PC-3 (cell line): ENCODE measurements at places on chromosomes 5 and 9.

DNA sequence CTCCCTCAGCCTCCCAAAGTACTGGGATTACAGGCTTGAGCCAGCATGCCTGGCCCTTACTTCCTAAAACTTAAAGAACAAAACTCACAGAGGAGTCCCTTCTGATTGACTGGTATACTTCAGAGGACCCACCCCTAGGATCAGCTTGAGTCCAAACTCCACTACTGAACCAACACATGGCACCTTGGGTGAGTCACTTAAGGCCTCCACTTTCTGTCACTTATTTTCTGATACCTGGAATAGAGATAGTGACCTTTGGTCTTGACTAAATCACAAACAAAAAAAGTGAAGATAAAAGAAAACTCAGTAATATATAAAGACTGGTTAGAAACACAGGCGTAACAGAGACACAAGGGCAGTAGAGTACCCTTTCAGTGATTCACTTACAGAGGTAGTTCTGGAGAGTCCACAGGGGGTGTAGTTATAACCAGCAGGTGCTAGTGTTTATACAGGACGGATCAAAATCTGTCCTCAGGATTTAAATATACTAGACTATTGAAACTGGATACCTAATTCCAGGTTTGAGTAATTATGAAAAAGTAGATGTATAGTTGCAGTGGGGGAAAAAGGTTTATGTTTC, 274.3 kb upstream of the ANKRD55 start:
- no peak for DNase-seq
- no peak overlapping the region for H3K4me3 ChIP-seq
- H3K4me1 ChIP-seq = no peaks in the 10 kb centered on the region
- no peaks in the 10 kb centered on the region for H3K27me3 ChIP-seq
- no peaks in the 10 kb centered on the region for H3K36me3 ChIP-seq

DNA sequence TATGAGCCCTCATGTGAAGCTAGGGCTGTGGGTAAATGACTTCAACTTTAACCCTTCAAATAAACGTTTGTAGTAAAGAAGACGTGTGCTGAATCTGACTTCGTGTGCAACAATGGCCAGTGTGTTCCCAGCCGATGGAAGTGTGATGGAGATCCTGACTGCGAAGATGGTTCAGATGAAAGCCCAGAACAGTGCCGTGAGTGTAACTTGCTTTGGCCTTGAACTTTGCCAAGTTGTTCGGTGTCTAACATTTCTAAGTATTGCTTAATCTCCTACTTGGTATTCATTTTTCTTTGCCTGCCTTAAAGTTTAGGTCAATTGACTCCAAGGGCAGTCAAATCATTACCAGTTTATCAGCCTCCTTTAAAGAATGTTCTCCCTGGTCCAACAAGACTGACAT, 18.2 kb downstream of the VLDLR start:
- H3K4me3 ChIP-seq = no peak overlapping the region
- H3K27ac ChIP-seq = no peak overlapping the region
- H3K4me1 ChIP-seq = no peaks in the 10 kb centered on the region
- no peak for DNase-seq
- no peaks in the 10 kb centered on the region for H3K36me3 ChIP-seq

DNA sequence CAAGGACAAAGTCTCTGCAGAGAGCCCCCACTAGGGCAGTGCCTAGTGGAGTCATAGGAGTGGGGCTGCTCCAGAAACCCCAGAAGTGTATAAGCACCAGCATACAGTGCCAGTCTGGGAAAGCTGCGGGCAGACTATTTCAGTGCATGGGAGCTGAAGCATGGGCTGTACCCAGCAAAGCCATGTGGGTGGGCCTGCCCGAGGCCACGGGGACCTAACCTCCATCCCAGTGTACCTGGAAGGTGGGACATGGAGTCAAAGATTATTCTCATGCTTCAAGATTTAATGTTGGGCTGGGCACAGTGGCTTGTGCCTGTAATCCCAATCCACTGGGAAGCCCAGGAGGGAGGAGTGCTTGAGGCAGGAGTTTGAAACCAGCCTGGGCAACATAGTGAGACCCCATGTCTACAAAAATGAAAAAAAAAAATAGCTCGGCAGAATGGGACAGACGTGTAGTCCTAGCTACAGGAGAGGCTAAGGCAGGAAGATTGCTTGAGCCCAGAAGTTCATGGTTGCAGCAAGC, 36.7 kb downstream of the PTPDC1 start:
- H3K4me1 ChIP-seq = no peaks in the 10 kb centered on the region
- H3K36me3 ChIP-seq = no peaks in the 10 kb centered on the region

DNA sequence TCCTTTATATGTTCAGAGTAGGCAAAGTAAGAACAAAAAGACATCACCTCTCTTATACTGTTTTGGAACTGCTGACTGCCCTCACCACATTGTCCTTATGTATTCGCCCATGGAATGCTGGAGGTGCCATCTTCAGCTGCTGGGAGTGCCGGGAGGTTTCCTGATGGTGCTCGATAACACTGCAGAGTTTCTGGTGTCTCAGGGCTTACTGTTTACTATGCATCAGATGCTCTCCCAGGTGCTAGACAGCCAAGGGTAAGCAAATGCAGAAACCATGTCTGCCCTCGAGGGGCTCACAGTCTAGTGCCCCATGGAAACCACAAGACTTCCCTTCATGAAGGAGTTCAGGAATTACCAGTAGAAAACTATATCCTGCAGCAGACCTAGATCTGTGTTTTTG, 70.1 kb upstream of the SMIM23 start:
- H3K27me3 ChIP-seq = peaks cover 49% of the 10 kb centered on the region
- no peak overlapping the region for H3K4me3 ChIP-seq
- DNase-seq = no peak
- H3K27ac ChIP-seq = no peak overlapping the region
- H3K36me3 ChIP-seq = no peaks in the 10 kb centered on the region

DNA sequence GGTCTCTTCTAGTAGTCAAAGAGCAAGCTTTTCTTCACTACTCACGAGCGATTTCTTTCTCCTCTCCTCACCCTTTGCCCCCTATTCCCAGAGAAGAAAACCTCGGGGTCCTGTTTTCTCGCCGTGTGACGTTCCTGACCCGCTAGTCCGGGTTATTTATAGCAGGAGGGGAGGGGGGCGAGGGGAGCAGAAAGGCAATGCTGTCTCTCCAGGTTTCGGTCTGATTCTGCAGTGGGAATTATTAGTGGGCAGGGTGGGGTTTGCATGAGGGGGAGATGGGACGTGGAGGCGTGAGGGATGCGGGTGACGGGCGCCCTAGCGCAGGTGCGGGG, 847 bp upstream of the GABRB2 start:
- H3K4me3 ChIP-seq = no peak overlapping the region
- H3K27me3 ChIP-seq = no peaks in the 10 kb centered on the region
- no peak overlapping the region for H3K27ac ChIP-seq
- no peak for DNase-seq
- H3K4me1 ChIP-seq = no peaks in the 10 kb centered on the region

DNA sequence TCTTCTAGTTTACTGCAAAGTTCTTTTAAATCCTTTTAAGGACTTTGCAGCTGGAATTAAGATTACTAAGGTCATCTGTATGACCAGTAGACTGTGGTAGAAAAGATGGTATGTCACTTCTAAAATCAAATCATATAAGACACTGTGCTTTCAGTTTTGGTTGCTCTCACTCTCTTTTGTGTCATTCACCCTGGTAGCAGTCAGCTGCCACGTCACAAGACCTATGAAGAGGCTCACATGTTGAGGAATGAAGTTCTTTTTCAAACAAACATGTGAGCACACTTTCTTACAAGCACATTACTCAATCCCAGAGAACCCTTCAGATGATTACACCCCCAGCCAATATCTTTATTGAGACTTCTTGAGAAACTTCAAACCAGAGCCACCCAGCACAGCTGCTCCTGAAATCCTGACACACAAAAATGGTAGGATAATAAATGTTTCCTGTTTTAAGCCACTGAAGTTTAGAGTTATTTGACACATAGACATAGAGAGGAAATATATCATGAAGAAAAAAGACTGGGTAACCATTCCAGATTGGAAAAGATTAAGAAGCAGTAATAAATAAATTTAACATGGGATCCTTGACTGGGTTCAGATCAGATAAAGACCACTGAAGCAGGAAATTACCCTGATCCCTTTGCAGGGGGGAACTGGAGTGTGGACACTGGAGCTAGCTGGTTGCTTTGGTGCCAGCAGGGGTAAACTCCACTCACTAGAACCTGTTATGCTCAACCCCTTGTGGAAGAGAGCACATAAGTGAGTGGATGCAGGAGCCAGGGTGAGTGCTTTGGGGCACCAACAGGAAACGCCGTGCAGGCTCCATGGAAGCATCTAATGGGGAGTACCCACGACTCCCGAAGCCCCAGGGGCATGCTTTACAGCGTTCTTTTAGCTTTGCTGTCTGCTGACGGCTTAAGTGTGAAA, 64.1 kb downstream of the SLCO4C1 start:
- H3K36me3 ChIP-seq = no peaks in the 10 kb centered on the region
- H3K27me3 ChIP-seq = peaks cover 31% of the 10 kb centered on the region
- DNase-seq = no peak
- H3K4me1 ChIP-seq = no peaks in the 10 kb centered on the region
- no peak overlapping the region for H3K4me3 ChIP-seq
- H3K27ac ChIP-seq = no peak overlapping the region

DNA sequence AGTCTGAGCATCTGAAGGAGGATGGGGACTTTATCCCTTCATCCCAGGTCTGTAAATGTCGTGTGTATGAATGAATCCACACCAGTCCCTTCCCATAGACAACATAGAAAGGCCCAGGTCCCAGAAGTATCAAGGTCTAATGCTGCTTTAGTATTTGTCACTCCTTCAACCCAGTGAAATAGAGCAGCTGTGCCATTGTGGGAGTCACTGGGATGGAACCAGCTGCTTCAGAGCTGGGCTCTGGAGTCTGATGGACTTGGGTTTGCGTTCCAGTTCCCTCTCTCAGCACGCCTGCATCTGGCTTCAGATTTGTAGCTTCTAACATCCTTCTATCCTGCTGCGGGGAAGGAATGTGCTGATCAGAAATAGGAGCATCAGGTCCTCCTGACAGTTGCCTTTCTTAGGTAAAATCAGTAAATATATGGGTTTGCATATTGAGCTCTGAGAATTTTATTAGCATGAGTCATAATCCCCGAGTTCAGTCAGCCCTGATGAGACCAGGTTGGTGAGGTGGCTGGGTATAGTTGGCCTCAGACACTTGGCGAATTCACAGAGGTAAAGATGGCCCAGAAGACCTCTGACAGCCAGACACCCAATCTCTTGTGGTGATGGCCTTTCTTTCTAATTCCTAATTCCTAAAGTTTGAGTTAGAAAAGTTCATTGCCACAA, 10.1 kb downstream of the ACO1 start:
- no peaks in the 10 kb centered on the region for H3K27me3 ChIP-seq
- DNase-seq = peak; percentile 74
- no peaks in the 10 kb centered on the region for H3K36me3 ChIP-seq
- peaks cover 24% of the 10 kb centered on the region for H3K4me1 ChIP-seq

- no peaks in the 10 kb centered on the region for H3K4me1 ChIP-seq
- no peak overlapping the region for H3K4me3 ChIP-seq
- peak; percentile 15 for DNase-seq
Measured at GRCh38 chr5:136631186-136631585, 265.8 kb upstream of the TRPC7 start.

DNA sequence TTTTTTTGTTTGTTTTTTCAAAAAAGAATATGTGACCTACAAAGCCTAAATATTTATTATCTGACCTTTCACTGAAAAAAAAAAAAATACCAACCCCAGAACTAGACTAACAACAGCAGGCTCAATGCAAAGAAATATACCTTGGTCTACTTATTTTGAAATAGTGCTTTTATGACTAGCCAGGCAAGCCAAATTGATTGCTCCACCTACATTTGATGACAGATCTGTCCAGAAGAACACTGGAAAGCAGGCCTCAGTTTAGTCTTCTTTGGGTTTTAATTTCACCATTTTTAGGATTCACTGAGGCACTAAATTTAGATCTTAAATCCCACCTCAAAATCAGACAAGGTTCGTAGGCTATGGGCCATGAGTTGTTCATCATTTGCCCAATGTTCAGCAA, 97.3 kb downstream of the PLPP1 start:
- H3K4me1 ChIP-seq = peaks cover 26% of the 10 kb centered on the region
- no peak for DNase-seq
- peak overlapping the region; percentile 57 for H3K4me3 ChIP-seq
- no peaks in the 10 kb centered on the region for H3K27me3 ChIP-seq
- no peaks in the 10 kb centered on the region for H3K36me3 ChIP-seq

- no peaks in the 10 kb centered on the region for H3K36me3 ChIP-seq
- no peaks in the 10 kb centered on the region for H3K4me1 ChIP-seq
- DNase-seq = no peak
- H3K27me3 ChIP-seq = no peaks in the 10 kb centered on the region
Measured at GRCh38 chr9:89751079-89751825, 146.4 kb downstream of the GADD45G start.

GRCh38 chr9:113381909-113382411, 5.2 kb upstream of the HDHD3 start:
- no peaks in the 10 kb centered on the region for H3K27me3 ChIP-seq
- H3K4me1 ChIP-seq = peaks cover 14% of the 10 kb centered on the region
- no peaks in the 10 kb centered on the region for H3K36me3 ChIP-seq
- peak; percentile 70 for DNase-seq
- H3K4me3 ChIP-seq = no peak overlapping the region

DNA sequence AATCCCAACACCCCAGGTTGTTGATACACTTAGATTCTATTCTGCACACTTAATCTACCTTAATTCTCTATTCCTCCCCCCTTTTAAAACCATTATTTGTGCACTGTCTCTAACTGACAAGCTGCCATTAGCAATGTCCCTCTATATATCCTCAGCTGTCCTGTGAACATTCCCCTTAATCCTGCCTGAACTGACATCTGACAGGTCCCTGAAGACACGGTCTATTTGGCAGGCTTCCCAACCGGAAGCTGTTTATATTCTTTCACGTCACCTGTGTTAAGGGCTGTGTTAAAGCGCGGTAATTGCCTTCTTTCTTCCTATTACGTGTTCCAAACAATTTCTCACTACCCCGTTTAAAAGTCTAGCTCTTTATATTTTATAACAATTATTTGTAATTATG, 277.3 kb downstream of the CDH9 start:
- H3K36me3 ChIP-seq = no peaks in the 10 kb centered on the region
- DNase-seq = no peak
- no peak overlapping the region for H3K27ac ChIP-seq
- no peaks in the 10 kb centered on the region for H3K27me3 ChIP-seq

GRCh38 chr5:154444556-154445421, 1.0 kb upstream of the SAP30L start:
- peak; percentile 6 for DNase-seq
- no peak overlapping the region for H3K27ac ChIP-seq
- H3K36me3 ChIP-seq = no peaks in the 10 kb centered on the region
- H3K27me3 ChIP-seq = no peaks in the 10 kb centered on the region
- H3K4me3 ChIP-seq = peak overlapping the region; percentile 97
- peaks cover 14% of the 10 kb centered on the region; the same call in 1 of the 2 replicates for H3K4me1 ChIP-seq

- H3K27ac ChIP-seq = no peak overlapping the region
- H3K27me3 ChIP-seq = no peaks in the 10 kb centered on the region
- no peaks in the 10 kb centered on the region for H3K4me1 ChIP-seq
- peak overlapping the region; percentile 38; the same call in 1 of the 2 replicates for H3K4me3 ChIP-seq
- peak; percentile 17 for DNase-seq
Measured at GRCh38 chr5:100731768-100732167, 171.3 kb downstream of the ST8SIA4 start.
